Left ventricle myocardium superior (tissue), 1 donor: ENCODE measurements at places on chromosomes 6 and 20. TPM values are rescaled to one million over a fixed set of nuclear protein-coding genes. Genes with fewer than 3 reads are reported as not detected.

Gene VSX1
- total RNA-seq, result not detected

Gene OGFRL1
- total RNA-seq, result 10.0 TPM

Gene AIF1
- total RNA-seq, result 15.5 TPM

Gene OR2H2
- not detected for total RNA-seq

Gene LY6G6C
- total RNA-seq, result not detected

Gene SMPD2
- 5.7 TPM for total RNA-seq

Gene OLIG3
- total RNA-seq, result not detected

- peak; percentile 89 for DNase-seq
Observed at GRCh38 chr6:166627875-166628801, 1.1 kb upstream of the RPS6KA2 start.

DNA sequence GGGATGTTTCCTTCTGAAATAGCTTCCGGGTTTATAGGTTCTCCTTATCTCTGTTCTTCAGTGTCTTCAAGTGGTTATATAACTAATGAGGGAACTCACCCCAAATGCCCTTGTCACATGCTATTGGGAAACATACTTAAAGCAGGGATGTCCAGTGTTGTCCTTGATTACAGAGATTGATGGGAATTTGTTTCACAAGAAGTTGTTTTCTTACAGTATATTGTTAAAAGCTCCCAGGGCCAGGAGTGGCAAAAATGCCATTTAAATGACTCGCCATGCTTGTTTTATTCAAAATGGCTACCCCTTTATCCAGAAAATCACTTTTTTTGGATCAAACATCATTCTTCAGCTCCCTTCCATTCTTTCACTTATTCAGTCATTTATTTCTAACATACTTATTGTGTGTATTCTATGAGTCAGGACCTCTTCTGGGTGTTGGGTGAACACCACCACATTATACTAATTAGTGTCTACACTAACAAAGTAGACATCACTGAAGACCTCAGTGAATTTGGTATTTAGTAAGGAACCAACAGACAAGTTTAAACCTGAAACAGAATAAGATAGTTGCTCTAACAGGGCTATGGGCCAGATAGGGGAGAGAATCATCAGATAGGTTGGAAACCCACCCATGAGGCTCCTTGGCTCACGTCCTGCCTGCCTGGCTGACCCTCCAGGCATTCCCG, 791.1 kb downstream of the MAFB start:
- no peak for DNase-seq

DNA sequence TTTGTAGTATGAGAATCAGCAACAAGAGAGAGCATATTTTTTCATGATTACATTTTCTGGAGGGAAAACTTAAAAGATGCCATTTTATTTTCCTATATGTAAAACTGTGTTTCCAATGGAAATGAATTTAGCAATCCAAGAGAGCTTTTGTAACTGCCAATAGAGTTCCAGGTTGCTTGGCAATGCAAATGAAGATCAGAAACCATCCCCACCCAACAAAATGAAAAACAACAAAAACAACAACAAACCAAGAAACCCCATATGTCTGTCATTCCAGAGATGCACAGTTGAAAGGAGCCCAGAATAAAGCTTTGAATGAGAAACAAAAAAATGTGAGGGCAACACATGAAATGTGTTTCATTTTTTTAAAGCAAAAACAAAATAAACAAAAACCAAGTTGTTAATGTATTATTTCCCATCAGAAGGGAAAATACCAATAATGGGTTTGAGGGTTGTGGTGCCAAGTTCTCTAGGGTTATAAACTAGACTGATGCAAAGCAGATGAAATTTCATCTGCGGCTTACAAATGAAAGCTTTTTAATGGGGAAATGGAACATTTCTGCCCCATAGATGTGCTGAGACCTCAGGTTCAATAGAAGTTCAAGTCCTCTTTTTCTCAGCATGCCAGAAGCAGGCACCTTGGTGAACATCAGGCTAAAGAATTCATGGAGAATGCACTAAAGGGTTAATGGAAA, 121.5 kb upstream of the MCHR2 start:
- no peak for DNase-seq

GRCh38 chr6:138007014-138007472, 100.2 kb downstream of the PERP start:
- DNase-seq, result no peak

GRCh38 chr6:753486-753885, 60.5 kb upstream of the EXOC2 start:
- DNase-seq, result no peak

DNA sequence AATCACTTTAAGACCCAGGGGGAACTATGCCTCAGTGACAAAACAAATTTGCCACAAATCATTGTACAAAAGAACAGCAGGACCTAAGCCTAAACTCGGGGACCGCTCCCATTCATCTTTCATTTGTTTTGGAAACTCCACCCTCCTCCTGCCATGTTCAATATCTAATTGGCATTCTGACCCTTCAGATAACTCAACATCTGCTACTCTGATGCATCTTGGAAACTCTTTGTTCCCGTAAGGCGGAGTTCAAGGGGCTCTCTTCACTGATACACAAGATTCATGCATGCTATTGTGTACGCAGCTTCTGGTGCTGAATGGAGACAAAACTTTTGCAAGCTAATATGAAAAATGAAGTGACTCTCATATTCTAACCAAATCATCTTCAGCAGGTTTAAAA, 187.6 kb downstream of the ZFP64 start:
- DNase-seq, result no peak

DNA sequence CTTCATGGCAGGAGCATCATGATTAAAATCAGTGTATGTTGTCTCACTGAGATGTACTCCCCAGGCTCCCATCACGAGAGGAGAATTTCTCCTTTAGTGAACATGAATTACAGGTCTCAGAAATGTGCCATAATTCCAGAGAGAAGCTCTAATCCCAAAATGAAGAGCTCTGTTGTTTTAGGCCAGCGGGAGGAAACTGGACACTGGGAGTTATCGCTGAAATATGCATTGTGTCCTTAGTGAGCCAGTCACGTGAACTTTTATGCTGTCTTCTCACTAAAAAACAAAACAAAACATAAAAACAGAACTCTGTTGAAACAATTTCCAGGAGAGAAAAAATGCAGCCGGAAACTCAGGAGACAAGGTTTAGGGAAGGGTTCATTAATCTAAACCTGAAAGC, 315.7 kb upstream of the NT5E start:
- DNase-seq, result no peak

GRCh38 chr20:59157531-59157930, 6.1 kb upstream of the ZNF831 start:
- no peak for DNase-seq

- DNase-seq, result no peak
Observed at GRCh38 chr6:16286151-16286522, 47.8 kb downstream of the GMPR start.

DNA sequence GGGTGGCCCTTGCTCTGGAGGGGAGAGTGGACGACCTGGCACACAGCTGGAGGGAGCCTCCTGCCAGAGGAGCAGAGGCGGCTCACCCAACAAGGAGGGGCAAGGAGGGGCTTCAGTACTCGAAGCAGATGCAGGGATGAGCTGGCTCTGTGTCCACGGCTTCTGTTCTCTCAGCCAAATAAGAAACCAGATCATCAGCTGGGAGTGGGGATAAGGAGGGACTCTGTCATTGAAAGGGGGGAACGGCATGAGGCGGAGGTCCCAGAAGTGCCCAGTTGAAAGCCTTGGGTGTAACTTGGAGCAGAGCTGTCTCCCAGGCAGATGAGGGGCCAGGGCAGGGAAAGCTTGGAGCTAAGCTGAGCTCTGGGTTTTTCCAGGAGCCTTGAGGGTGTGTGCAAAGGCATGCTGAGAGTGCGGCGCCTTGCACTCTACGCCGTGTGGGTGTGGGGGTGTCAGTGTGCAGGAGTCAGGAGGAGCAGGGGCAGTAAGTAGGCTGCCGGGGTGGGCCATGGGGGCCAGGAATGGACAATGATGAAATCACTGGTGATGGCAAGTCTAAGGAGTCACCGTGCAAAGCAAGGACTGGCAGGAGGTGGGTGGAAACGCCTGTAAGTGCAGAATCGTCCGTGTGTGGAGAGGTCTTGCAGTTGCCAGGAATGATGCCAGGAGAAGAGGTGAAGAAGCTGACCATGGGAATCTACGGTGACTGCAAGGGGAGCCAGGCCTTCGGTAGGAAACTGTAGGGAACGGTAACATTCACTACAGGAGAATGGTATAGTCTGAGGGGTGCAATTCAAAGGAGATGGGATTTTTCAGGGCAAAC, 85.4 kb upstream of the FOXQ1 start:
- DNase-seq, result no peak
